CD4-positive, CD25-positive, alpha-beta regulatory T cell (primary cell): ENCODE measurements at places on chromosomes 2 and 18.

- no peak overlapping the region for H3K4me3 ChIP-seq
- H3K4me1 ChIP-seq, result no peaks in the 10 kb centered on the region
- no peak overlapping the region for H3K27ac ChIP-seq
- DNase-seq, result no peak
- no peaks in the 10 kb centered on the region for H3K27me3 ChIP-seq
These were observed 17.7 kb downstream of the SH3BP4 start for GRCh38 chr2:234969306-234970098.

GRCh38 chr2:1678609-1679008 is 65.7 kb downstream of the PXDN start:
- no peaks in the 10 kb centered on the region for H3K36me3 ChIP-seq
- no peak overlapping the region for H3K27ac ChIP-seq
- no peaks in the 10 kb centered on the region for H3K4me1 ChIP-seq
- DNase-seq, result no peak
- H3K27me3 ChIP-seq, result no peaks in the 10 kb centered on the region

GRCh38 chr2:230912046-230912445 is 13.0 kb downstream of the GPR55 start:
- H3K27ac ChIP-seq, result no peak overlapping the region
- DNase-seq, result no peak
- H3K4me3 ChIP-seq, result no peak overlapping the region
- H3K36me3 ChIP-seq, result peaks cover 12% of the 10 kb centered on the region
- peaks cover 10% of the 10 kb centered on the region for H3K4me1 ChIP-seq

DNA sequence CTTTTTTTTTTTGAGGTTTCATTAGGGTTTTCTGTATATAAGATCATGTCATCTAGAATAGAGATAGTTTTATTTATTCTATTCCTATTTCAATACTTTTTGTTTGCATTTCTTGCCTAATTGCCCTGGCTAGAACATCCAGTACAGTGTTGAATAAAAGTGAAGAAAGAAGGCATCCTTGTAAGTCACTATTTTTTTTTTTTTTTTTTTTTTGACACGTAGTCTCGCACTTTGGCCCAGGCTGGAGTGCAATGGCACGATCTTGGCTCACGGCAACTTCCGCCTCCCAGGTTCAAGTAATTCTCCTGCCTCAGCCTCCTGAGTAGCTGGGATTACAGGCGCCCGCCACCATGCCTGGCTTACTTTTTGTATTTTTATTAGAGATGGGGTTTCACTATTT is 27.8 kb upstream of the RANBP2 start:
- no peaks in the 10 kb centered on the region for H3K27me3 ChIP-seq
- no peak overlapping the region for H3K27ac ChIP-seq
- no peak overlapping the region for H3K4me3 ChIP-seq
- DNase-seq, result no peak

- no peak for DNase-seq
- H3K4me1 ChIP-seq, result peaks cover 16% of the 10 kb centered on the region
These were observed 59.1 kb upstream of the BOD1L2 start for GRCh38 chr18:57087644-57088376.

DNA sequence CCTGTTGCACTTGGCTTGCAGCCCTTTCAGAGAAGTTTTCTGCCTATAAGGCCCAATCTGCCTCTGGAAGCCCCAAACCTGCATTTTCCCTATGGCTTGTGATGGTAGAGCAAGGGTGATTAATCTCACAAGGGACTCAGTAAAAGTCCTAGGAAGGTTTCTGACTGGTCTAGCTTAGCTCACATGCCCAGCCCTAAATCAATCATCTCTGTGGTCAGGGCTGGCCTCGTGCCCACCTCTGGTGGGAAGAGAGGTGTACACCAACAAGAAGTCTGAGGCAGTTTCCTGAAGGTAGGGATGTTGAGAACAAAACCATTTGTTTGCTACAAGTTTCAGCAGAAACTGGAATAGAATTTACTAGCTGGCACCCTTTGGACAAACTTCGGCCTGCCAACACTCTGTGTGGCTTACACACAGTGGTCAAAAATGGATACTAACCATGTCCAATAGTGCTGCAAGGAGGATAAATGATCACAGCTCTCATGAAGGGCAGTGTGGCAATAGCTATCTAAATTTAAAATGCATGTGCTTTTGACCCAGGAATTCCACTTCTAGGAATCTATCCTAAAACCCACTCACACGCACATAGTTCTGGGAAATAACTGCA is 96.4 kb downstream of the EN1 start:
- no peak overlapping the region for H3K27ac ChIP-seq
- no peaks in the 10 kb centered on the region for H3K4me1 ChIP-seq
- no peak overlapping the region for H3K4me3 ChIP-seq
- H3K36me3 ChIP-seq, result no peaks in the 10 kb centered on the region
- peaks cover 4% of the 10 kb centered on the region for H3K27me3 ChIP-seq
- DNase-seq, result no peak

GRCh38 chr18:22728481-22729105 is 204.5 kb upstream of the RBBP8 start:
- no peaks in the 10 kb centered on the region for H3K36me3 ChIP-seq
- H3K27ac ChIP-seq, result no peak overlapping the region
- H3K4me3 ChIP-seq, result no peak overlapping the region
- H3K27me3 ChIP-seq, result peaks cover 7% of the 10 kb centered on the region
- no peaks in the 10 kb centered on the region for H3K4me1 ChIP-seq
- DNase-seq, result no peak

GRCh38 chr2:169999054-169999453 is 171.8 kb downstream of the UBR3 start:
- H3K4me1 ChIP-seq, result no peaks in the 10 kb centered on the region
- H3K4me3 ChIP-seq, result no peak overlapping the region
- no peaks in the 10 kb centered on the region for H3K27me3 ChIP-seq
- peaks cover 22% of the 10 kb centered on the region for H3K36me3 ChIP-seq

DNA sequence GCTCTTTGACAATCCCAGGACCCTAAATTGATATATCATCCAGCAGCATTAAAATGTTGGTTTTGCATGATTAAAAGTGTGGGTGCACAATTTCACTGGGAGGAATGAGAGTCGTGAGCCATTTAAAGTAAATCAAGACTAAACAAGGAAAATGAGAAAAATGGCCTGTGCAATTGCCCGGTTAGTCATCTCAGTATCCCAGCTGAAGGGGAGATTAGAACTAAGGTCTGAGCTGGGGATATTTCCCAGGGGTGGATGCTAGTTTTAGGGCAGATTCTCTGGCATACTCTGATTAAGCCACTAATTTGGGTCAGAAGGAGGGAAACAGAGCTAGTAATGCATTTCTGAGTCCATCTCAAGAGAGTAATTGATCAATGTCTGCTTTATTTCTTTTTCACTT is 177.2 kb downstream of the EN1 start:
- no peak for DNase-seq
- H3K27ac ChIP-seq, result no peak overlapping the region
- no peak overlapping the region for H3K4me3 ChIP-seq
- H3K36me3 ChIP-seq, result no peaks in the 10 kb centered on the region
- H3K4me1 ChIP-seq, result no peaks in the 10 kb centered on the region
- H3K27me3 ChIP-seq, result no peaks in the 10 kb centered on the region

DNA sequence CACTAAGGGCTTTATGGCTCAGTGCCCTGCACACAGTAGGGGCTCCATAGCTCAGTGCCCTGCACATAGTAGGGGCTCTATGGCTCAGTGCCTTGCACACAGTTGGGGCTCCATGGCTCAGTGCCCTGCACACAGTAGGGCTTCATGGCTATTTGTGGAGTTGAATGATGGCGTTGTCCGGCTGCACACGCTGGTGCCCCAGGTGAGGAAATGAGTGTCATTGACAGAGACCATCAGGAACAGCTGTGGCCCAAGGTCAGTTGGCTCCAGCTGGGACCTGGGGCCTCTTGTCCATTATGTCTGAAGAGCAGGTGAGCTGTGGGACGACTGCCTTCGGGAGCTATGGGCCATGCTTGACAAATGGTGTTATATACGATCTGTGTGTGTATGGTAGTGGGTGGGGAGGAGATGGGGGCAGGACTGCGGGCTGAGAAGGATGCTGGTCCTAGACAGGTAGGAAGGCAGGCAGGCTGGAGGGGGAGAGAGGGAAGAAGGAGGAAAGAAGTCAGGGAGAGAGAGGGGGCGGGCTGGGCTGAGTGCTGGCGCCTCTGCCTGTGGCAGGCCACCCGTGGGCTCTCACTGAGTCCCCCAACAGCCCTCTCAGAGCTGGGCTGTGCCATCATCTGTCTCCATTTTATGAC is 130.6 kb downstream of the CLIP4 start:
- H3K27me3 ChIP-seq, result no peaks in the 10 kb centered on the region
- no peak overlapping the region for H3K4me3 ChIP-seq
- H3K27ac ChIP-seq, result no peak overlapping the region
- H3K36me3 ChIP-seq, result no peaks in the 10 kb centered on the region

DNA sequence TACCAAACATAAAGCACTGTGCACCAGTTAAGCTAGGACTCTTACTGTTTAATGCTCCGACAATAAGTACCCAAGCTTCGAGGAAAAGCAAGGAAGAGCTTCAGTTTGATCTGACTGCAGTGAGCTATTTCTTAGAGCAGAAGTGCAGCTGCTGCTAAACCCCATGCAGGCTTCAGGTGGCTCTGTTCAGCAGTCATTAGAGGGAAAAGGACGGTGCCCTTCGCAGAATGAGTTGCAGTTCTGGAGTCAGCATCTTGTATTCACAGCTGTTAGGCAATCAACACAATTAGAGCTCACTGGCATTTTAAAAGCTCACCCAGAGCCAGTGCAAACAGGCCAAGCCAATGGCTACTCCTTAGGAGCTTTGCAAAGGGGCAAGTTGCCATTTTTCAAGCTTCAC is 1.5 kb upstream of the CERKL start:
- DNase-seq, result no peak
- peaks cover 6% of the 10 kb centered on the region for H3K4me1 ChIP-seq
- no peaks in the 10 kb centered on the region for H3K36me3 ChIP-seq
- peaks cover 12% of the 10 kb centered on the region for H3K27me3 ChIP-seq
- no peak overlapping the region for H3K4me3 ChIP-seq

DNA sequence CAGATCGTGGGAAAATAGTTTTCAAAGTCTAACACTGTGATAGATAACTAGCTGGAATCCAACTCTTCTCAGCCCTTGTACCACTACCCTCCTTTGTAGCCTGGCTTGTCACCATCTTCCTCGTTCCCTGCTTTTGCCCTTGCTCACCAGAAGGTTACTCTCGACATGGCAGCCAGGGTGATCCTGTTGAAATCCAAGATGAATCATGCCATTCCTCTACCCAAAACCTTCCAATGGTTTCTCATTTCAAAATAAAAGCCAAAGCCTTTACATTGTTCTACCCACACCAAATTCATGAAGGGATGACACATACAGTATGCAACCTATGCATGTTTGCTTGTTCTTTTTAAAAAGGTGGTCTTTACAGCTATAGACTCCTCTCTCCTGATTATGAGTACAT is 45.7 kb downstream of the STAT4 start:
- H3K36me3 ChIP-seq, result no peaks in the 10 kb centered on the region
- DNase-seq, result no peak
- no peaks in the 10 kb centered on the region for H3K27me3 ChIP-seq
- H3K4me1 ChIP-seq, result peaks cover 3% of the 10 kb centered on the region
- no peak overlapping the region for H3K27ac ChIP-seq
- no peak overlapping the region for H3K4me3 ChIP-seq

DNA sequence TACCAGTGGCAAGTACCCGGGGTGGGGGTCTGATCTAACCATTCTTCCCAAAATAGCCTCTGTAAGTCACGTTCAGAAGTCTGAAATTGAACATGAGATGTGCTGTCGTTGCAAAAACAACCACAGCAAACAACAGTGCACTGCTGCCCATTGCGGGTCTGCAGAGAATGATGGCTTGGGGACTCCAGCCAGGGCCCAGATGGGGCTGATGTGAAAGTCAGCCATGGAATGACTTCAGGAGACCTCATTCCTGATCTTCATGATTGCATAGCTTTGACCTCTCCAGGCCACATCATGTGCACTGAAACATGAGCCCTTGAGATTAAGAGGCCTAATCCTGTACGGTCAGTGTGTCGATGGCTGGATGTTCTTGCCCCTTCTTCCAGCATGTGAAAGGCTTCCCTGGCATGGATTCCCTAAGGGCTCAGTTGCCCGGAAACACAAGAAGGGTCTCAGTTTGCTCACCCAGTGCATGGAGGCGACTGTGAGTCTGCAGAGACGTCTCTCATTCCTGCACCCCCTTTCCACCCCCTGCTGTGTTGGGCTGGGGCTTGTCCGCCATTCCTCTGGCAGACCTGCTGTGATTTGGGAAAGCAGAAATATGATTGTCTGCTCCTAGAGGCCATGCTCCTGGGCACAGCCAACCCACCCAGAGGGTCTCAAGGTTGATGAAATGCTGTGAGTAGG is 191.6 kb downstream of the SEPTIN10 start:
- H3K4me3 ChIP-seq, result no peak overlapping the region
- no peaks in the 10 kb centered on the region for H3K27me3 ChIP-seq
- no peak for DNase-seq
- no peaks in the 10 kb centered on the region for H3K36me3 ChIP-seq
- H3K4me1 ChIP-seq, result no peaks in the 10 kb centered on the region

DNA sequence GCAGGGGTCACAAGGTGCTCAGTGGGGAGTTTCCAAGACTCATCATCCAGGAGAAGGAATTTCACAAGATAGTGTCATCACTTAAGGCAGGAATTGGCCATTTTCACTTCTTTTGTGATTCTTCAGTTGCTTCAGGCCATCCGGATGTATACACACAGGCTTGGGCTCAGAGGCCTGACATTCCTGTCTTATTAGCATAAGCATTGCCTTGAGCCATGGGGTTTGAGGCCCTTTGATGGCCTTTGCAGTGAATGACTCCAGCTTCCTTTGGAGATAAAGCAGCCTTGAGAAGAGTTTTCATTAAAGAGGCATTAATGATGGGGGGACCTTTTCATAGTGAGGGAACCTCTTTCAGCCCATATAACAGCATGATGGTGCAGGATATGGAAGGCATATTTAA is 366.0 kb upstream of the CNTNAP5 start:
- H3K36me3 ChIP-seq, result no peaks in the 10 kb centered on the region
- no peak overlapping the region for H3K4me3 ChIP-seq
- no peaks in the 10 kb centered on the region for H3K4me1 ChIP-seq

DNA sequence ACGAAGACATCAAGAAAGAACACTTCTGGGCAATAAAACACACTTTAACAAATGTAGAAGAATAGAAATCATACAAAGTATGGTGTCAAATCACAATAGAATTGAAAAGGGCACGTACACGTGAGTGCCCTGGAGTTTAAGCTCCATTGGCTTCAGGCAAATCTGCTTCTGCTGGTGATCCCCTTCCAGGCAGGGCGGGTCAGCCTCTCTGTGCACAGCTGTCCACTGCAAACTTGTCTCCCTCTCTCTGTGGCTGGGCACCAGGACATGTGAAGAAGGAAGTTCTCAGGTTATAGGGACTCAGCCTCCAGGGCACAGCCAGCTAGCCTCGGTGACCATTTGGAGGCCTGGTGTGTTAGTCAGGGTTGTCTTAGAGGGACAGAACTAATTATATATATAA is 66.0 kb downstream of the ST3GAL5 start:
- no peak overlapping the region for H3K27ac ChIP-seq
- DNase-seq, result no peak
- no peaks in the 10 kb centered on the region for H3K36me3 ChIP-seq
- no peak overlapping the region for H3K4me3 ChIP-seq
- peaks cover 9% of the 10 kb centered on the region for H3K27me3 ChIP-seq

DNA sequence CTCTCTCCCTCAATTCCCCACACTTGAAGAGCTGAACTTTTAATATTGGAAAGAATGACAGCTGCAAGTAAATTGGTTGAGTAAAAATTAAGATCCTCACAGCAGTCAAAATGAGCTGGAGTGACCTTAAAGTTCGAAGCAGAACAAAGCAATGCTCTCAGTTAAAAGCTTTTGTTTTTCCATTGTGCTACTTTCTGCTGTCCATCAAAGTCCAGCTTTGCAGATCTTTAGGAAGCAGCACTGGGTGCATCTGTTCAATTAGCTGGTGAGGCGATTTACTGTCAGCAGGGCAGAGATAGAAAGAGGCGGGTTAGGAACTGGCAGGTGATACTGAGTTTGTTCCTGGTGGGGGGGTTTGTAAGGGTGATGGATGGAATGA is 834.8 kb downstream of the CPS1 start:
- no peak overlapping the region for H3K27ac ChIP-seq
- H3K4me1 ChIP-seq, result no peaks in the 10 kb centered on the region
- DNase-seq, result no peak
- no peaks in the 10 kb centered on the region for H3K36me3 ChIP-seq
- H3K27me3 ChIP-seq, result no peaks in the 10 kb centered on the region
- H3K4me3 ChIP-seq, result no peak overlapping the region
